ENCODE measurements at places on chromosomes 7 and 10.

GRCh38 chr10:96690755-96691730 is 29.3 kb downstream of the PIK3AP1 start:
- H3K4me1 ChIP-seq: no peaks in the 10 kb centered on the region
- no peaks in the 10 kb centered on the region for H3K36me3 ChIP-seq
- no peak overlapping the region for H3K4me3 ChIP-seq
- H3K27ac ChIP-seq: no peak overlapping the region
- DNase-seq: no peak
- H3K27me3 ChIP-seq: peaks cover 28% of the 10 kb centered on the region

DNA sequence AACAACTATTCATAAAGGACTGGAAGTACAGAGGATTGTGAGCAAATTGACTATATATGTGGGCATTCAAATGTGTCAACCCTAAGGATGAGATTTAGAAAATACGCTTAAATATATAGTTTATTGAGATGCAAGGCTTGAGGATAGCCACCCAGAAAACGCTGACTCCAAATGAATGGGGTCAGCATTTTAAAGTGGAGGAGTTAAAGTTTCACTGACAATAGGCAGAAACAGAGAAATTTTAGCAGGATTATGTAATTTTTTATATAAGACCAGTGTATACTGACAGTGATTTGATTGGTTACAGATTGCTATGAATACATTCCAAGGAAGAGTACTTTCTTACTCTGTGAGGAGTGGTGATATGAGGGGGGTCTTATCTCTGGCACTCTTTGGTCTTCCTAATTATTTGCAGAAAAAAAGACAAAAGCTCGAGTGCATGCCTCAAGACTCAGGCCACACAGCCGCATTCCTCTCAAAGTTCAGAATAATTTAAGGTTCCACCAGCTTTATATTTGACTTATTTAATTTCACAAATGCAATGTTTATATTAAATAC is 38.6 kb upstream of the ARL4A start:
- DNase-seq: no peak
- H3K27me3 ChIP-seq: no peaks in the 10 kb centered on the region
- H3K4me3 ChIP-seq: no peak overlapping the region
- H3K36me3 ChIP-seq: no peaks in the 10 kb centered on the region
- H3K27ac ChIP-seq: peak overlapping the region; percentile 76

- no peaks in the 10 kb centered on the region for H3K36me3 ChIP-seq
- peaks cover 9% of the 10 kb centered on the region for H3K4me1 ChIP-seq
- H3K27ac ChIP-seq: no peak overlapping the region
- no peak overlapping the region for H3K4me3 ChIP-seq
These were observed 105.0 kb downstream of the SUGCT start for GRCh38 chr7:40239755-40240303.

- no peak for DNase-seq
- peaks cover 11% of the 10 kb centered on the region for H3K36me3 ChIP-seq
- no peaks in the 10 kb centered on the region for H3K27me3 ChIP-seq
- peak overlapping the region; percentile 30 for H3K4me3 ChIP-seq
These were observed 197.5 kb downstream of the PTN start for GRCh38 chr7:137146012-137146455.

DNA sequence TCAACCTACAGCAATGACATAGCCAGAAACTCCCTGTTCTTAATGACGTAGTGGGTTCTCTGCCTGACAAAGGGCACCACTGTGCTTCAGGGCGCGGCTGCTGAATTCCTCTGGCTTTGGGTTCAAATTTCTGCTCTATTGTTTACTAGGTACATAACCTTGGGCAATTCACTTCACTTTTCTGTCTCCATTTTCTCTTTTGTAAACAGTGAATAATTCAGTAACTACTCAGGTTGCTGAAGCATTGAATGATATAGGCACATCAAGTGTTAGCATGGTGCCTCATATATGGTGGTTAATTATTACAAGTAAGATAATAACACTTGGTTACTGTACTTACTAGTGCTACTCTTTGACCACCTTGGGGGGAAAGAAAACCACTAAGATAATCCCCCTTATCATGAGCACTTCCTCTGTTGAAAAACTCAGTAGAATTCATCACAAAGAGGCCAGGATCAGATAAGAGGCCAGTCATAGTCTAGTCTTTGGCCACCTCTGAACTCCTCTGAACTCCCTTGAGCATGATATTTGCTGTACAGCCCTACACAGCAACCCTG is 92.0 kb upstream of the AHR start:
- no peak overlapping the region for H3K4me3 ChIP-seq
- no peak for DNase-seq
- no peaks in the 10 kb centered on the region for H3K4me1 ChIP-seq
- H3K27ac ChIP-seq: no peak overlapping the region

GRCh38 chr7:122543166-122543565 is 155.8 kb downstream of the RNF133 start:
- no peak overlapping the region for H3K27ac ChIP-seq
- no peak for DNase-seq
- no peak overlapping the region for H3K4me3 ChIP-seq
- no peaks in the 10 kb centered on the region for H3K36me3 ChIP-seq
- H3K4me1 ChIP-seq: peaks cover 2% of the 10 kb centered on the region

DNA sequence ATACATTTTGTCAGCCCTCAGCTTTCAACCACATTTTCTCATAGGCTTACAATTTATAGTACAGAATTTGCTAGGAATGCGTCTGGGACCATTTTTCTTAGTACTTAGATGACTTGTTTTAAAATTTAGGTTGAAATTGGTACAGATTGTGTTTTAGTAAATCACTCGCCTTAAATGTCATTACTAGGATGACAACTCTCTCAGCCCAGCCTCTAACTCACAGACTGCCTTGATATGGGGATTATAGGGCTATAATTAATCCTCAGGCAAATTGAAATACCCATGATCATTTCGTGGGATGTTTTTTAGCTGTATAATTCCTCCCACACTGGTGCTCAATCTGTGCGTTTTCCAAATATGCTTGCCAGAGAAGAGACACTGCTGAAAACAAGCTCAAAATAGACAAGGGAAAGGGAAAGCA is 299.7 kb upstream of the AKR1E2 start:
- no peak overlapping the region for H3K4me3 ChIP-seq

- no peaks in the 10 kb centered on the region for H3K27me3 ChIP-seq
- H3K27ac ChIP-seq: no peak overlapping the region
- no peak for DNase-seq
These were observed 551.0 kb upstream of the FOXK1 start for GRCh38 chr7:4131063-4131462.

- no peaks in the 10 kb centered on the region for H3K36me3 ChIP-seq
- no peak overlapping the region for H3K4me3 ChIP-seq
These were observed 46.7 kb downstream of the COL13A1 start for GRCh38 chr10:69848454-69848853.

DNA sequence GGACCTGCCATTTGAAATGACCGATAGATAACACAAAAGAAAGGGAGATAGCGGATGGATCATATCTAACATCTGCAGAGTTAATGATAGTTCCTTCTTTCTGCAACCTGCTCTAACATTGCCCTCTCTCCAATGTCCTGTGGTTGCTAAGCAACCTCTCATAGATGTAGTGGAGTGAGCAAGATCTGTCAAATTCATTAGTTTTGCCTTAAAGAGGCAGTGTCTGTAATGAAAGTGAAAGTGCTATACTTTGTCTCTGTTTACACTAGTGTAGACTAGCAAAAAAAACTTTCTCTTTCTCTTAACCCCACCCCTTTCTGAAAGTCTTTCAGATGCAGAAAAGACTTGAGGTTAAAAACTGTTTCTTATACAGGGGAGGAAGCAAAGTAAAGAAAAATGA is 1196.9 kb downstream of the SORCS3 start:
- no peaks in the 10 kb centered on the region for H3K36me3 ChIP-seq
- H3K27me3 ChIP-seq: no peaks in the 10 kb centered on the region
- H3K4me1 ChIP-seq: peaks cover 20% of the 10 kb centered on the region
- DNase-seq: no peak
- H3K27ac ChIP-seq: no peak overlapping the region

- no peak overlapping the region for H3K4me3 ChIP-seq
- H3K4me1 ChIP-seq: peaks cover 26% of the 10 kb centered on the region
- H3K36me3 ChIP-seq: no peaks in the 10 kb centered on the region
- no peaks in the 10 kb centered on the region for H3K27me3 ChIP-seq
- no peak overlapping the region for H3K27ac ChIP-seq
These were observed 349.3 kb downstream of the CXCL12 start for GRCh38 chr10:44035474-44036197.
